ENCODE measurements at places on chromosomes 6 and 20. TPM values are rescaled to one million over a fixed set of nuclear protein-coding genes. Genes with fewer than 3 reads are reported as not detected.

The HSF2 gene
- total RNA-seq: 24.8 TPM

The CSE1L gene
- 258 TPM for total RNA-seq

The KCNK15 gene
- total RNA-seq: not detected

The SKIC2 gene
- 59.7 TPM for total RNA-seq

The ENPP1 gene
- 56.5 TPM for total RNA-seq

The PPIL6 gene
- not detected for total RNA-seq

The UNC93A gene
- 8.3 TPM for total RNA-seq

The QKI gene
- total RNA-seq: 136 TPM

The TEAD3 gene
- total RNA-seq: 14.4 TPM

The DDRGK1 gene
- total RNA-seq: 75.4 TPM

The TSPYL1 gene
- 102 TPM for total RNA-seq

The FBXO5 gene
- total RNA-seq: 53.4 TPM

The COX4I2 gene
- not detected for total RNA-seq

The PXT1 gene
- total RNA-seq: not detected

The OLIG3 gene
- total RNA-seq: not detected

The OR12D2 gene
- total RNA-seq: not detected

The KCNB1 gene
- not detected for total RNA-seq

The PDYN gene
- not detected for total RNA-seq

The FAM110A gene
- total RNA-seq: 1.9 TPM

The CCM2L gene
- total RNA-seq: 0.15 TPM

The HSPA1L gene
- total RNA-seq: 0.55 TPM

The OPRL1 gene
- 0.27 TPM for total RNA-seq

The TSHZ2 gene
- not detected for total RNA-seq

The RAD21L1 gene
- total RNA-seq: not detected

The NFATC2 gene
- 3.3 TPM for total RNA-seq

The MICB gene
- total RNA-seq: 9.0 TPM

The IRF4 gene
- total RNA-seq: 0.07 TPM

The NR2E1 gene
- total RNA-seq: not detected

The PDE7B gene
- total RNA-seq: not detected

The SLC22A3 gene
- 31.5 TPM for total RNA-seq
